ENCODE measurements at places on chromosomes 1 and 21.

DNA sequence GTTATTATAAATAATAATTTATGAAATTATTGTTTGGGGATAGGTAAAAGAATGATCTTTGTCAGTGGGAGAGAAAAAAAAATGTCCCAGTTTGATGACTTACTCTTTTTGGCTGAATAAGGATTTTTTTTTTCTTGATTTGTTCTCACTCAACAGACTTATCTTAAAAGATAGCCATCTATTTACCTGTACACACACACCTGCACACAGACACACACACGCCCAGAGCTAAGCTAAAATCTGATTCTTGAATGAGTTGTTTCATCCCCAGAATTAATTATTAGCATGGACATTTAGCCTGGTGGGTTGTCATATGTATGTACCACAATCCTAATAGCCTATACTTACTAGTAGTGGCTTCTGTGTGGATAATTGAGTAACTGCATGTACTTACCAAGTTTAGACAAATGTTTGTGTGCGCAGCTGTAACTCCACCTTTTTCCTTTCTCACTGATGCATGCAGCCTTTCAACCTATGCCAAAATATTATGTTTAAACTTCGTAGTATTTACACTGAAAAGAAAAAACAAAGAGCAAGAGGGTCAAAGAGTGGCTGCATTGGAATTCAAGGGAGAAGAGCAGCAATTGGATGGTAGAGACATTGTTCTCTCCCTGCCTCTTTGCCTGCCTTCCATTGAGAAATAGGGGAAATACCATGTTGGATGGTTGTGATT is 174.3 kb downstream of the ADGRL2 start:
- no peak for DNase-seq

GRCh38 chr1:24336075-24336474 is 16.9 kb downstream of the GRHL3 start:
- DNase-seq, result no peak

DNA sequence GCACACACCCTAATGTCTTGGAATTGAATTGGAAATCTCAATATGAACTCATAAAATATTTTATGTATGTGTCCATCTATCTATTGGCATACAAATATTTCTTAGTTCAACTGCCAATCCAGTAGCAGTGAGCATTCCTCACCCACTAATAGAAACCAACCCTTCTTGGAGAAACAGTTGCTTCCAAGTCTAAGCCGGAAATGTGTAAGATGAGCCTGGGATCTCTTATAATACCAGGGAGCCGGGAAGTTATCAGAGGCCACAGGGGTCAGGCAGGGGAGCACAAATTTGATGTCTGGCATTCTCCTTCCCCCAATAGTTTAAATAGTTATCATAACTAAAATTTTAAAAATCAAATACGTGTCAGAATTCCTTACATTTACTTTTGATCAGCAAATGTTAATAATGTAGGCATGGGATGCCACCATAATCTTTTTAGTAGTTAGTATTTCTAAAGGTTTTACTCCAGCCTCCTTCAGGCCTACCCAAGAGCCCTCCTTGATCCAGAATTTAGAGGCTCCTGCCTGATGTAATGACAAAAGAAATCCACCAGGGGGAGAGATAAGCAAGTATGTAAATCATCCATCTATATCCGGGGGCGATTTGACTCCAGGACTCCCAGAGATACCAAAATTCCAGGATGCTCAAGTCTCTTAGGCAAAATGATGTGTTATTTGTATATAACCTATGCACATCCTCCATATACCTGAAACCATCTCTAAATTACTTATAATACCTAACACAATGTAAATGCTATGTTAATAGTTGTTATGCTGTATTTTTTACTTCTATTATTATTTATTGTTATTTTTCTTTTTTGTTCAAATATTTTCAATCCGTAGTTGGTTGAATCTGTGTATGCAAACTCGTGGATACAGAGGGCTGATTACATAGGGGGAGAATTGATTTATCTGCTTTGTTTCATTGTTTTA is 218.7 kb upstream of the COA6 start:
- peak; percentile 71 for DNase-seq

DNA sequence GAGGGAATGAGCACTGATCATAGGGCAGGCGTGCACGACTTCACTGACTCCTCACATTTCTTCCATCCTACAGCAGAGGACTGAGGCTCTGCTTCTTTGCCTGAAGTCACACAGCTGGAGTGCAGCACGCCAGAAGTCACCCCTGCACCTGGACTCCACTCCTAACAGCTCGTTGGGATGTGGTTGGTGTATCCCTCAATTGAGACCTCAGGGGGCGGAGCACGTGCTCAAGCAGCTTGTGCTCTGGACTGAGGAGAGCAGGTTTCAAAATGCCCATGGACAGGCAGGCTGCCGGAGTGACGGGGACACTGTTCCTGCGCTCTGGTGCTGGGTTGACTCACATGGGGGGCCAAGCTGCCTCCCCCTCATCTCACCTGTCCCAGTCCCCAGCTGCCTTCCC is 13.9 kb downstream of the CHIT1 start:
- DNase-seq, result no peak

- DNase-seq, result no peak
Observed at GRCh38 chr21:14487490-14488432, 58.4 kb downstream of the SAMSN1 start.

DNA sequence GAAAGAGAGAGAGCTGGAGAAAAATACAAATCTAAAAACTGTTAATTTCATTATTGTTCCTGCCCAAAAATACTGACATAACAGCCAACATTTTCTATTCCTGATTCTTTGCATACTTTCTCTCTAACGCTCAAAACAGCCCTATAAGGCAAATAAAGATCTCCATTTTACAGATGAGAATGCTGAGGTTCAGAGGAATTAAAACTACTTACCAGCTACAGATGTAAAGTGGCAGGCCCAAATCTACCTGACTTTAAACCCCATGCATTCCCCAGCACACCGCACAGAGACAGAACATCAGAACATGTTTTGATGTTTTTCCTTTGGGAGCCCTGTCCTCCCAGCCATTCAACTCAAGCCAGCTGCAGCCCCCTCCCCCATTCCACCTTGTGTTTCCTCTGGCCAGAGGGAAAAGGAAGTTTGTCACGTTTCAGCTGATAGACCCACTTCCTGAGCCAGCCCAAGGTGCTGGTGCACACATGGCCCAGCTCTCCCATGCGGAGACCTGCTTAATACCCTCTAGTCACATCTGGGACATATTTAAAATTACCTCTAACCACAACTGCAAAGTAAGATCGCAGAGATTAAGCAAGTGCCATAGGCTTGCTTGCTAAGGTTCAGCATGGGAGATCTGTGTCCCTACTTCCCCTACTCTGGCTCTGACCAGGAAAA is 133.1 kb upstream of the NFIA start:
- DNase-seq, result no peak

GRCh38 chr1:217333939-217334338 is 297.0 kb downstream of the GPATCH2 start:
- DNase-seq, result peak; percentile 78

- no peak for DNase-seq
Observed at GRCh38 chr1:112950426-112950825, 5.6 kb downstream of the SLC16A1 start.

GRCh38 chr1:62436039-62436465 is 797 bp upstream of the USP1 start:
- DNase-seq, result no peak

GRCh38 chr1:26598890-26599289 is 69.3 kb downstream of the RPS6KA1 start:
- DNase-seq, result no peak

DNA sequence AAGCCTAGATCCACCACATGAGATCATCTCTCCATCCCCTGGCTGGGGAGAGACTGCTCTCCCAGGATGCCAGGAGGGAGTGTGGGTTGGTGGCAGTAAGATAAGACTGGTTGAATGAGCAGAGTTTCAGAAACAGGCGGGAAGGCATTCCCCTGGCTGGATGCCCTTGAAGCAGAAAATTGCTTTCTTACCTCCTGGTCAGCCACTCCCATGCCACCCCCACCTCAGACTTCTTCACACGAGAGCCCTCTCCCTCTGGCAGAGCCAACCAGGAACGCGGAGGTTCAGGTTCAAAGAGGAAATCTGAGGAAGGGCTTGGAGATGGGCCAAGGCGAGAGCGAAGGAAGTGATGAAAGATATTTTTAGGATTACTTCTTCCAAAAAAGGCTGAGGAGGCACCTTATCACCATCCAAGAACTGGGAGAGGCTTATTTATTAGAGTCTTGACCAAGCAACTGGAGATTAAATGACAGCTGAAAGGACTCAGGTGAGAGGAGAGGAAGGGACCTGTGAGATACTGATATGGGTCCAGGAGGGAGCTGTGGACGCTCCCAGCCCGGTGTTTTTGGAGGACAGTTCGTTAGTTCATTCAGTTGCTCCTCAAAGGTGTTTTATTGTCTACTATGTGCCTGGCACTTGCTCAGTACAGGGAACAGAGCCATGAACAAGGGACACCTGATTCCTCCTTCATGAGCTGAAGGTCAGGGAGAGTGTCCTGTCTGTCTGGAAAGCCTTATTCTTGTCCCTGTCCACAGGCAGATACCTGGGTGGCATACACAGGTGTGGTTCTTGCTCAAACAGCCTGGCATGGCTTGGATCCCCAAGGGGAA is 18.9 kb upstream of the SLC26A9 start:
- DNase-seq, result no peak

DNA sequence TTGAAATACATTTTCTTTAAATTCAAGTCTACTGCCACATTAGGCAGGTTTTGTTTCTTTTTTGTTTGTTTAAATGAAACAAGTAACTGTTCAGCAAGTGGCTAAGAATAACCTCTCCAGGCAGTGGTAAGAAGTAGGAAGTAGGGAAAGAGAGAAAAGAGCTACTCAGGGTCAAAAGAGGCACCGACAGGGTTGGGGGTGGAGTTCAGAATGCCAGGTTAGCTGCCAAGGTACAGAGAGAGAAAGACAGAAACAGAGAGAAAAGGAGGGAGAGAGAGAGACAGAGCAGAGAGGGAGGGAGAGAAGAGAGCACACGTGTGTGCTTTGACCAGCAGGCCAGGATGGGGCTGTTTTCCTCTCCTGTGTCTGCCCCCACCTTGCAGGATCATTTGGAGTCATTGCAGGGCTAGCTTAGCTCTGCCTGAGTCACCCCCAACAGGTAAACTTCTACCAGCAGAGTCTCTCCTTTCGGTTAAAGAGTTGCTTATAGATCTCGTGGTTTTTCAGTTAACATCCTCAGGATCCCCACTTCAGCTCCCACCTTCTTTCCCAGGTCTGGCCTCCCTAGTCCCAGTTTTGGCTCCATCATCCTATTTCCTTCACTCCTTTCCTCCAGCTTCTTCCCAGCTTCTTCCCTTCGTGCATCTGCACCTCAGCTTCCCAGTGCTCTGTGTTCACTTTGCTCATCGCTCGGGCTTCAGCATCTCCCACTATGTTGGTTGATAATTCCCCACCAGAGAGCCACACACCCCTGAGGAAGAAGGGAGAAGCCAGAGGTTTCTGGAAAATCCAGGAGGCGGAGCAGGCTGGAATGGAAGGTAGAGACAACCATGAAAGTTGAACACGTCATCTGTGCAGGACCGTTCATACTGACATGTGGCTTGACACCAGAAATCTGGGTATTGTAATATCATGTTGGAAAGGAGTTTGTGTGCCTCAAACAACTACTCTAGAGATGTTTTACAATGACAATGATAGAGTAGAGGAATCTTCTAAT is 21.8 kb upstream of the RAB4A start:
- DNase-seq, result no peak

- no peak for DNase-seq
Observed at GRCh38 chr1:62595647-62596046, 1.7 kb upstream of the ANGPTL3 start.

DNA sequence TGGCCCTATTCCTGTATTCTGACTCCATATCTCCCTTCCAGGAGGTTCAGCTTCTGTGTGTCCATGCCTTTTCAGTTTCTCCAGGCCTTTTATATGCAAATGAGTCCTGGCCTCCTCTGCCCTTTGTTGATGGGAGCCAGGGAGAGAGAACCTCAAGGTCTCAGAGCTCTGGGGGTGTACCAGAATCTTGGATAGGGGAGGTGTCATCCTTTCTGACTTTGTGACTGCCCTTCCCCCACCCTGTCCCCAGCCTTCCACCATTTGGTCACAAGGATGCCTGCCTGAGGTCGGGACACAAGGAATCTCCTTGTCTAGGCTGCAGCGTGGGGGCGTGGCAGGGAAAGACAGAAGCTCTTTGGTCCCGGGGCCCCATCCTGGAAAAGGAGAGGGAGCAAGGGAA is 18.6 kb downstream of the LURAP1 start:
- peak; percentile 79 for DNase-seq

DNA sequence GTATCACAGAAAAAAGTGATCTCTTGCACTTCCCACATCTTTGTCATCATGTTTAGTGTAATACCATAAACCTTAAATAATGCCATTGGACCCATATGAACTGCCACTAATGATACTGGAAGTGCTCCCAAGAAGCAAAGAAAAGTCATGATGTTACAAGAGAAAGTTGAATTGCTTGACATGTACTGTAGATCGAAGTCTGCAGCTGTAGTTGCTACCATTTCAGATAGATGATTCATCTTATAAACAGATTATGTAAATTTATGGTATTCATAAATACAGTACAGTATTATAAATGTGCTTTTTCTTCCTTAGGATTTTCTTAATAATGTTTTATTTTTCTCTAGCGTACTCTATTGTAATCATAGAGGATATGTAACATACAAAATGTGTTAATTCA is 30.1 kb upstream of the LAMC2 start:
- no peak for DNase-seq

- DNase-seq, result no peak
Observed at GRCh38 chr1:76830373-76830772, 36.9 kb upstream of the ST6GALNAC5 start.

GRCh38 chr1:53182111-53182593 is 14.5 kb upstream of the CPT2 start:
- peak; percentile 75 for DNase-seq

DNA sequence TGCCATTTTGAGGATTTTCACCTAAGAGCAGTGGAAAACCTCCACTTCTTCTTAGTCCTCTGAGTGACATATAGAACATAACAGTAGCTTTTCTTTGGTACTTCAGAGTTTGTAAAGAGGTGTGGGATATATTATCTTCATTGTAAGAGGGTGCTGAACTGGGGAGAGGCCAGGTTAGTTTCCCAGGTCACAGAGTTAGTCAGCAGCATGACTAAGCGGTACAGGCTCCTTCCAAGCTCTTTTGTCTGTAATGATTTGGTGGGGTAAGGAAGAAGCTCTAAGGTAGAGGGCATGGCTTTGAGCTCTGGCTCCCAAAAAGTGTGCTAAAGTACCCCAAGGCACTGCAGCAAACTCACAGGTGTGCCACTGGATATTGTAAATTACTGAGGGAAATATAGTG is 325.0 kb upstream of the PLXNA2 start:
- no peak for DNase-seq

GRCh38 chr1:63321066-63321784 is 1.1 kb upstream of the FOXD3 start:
- no peak for DNase-seq

- no peak for DNase-seq
Observed at GRCh38 chr1:48263041-48263440, 40.5 kb downstream of the SLC5A9 start.

- DNase-seq, result no peak
Observed at GRCh38 chr1:119714583-119714982, 2.8 kb downstream of the PHGDH start.

DNA sequence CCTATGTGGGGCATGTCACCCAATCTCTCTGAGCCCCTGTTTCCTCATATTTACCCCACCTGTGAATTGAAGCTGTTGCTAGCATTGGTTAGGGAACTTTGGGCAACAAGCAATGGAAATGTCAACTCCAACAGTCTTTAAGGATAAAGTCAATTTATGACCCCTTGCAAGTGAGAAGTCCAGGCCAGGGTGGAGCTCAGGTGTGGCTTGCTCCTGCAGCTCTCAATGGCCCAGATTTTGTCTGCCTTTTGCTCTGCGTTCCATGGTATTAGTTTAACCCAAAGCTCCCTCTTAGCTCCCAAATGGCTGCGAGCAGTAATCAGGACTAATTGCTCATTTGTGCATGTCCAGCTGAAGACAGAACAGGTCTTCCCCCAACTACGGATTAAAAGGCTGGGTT is 70.4 kb upstream of the ABCG1 start:
- DNase-seq, result no peak
